ENCODE measurements at places on chromosomes 16 and 17. TPM values are rescaled to one million over a fixed set of nuclear protein-coding genes. Genes with fewer than 3 reads are reported as not detected.

Gene DCXR
- 144 TPM for polyA plus RNA-seq

Gene KCNH6
- polyA plus RNA-seq, result 1.7 TPM

Gene TP53TG3C
- 0.65 TPM for polyA plus RNA-seq

Gene GRB2
- 167 TPM for polyA plus RNA-seq

Gene CPNE7
- polyA plus RNA-seq, result 49.2 TPM

- H3K4me3 ChIP-seq, result no peak overlapping the region
- DNase-seq, result no peak
- H3K27me3 ChIP-seq, result no peaks in the 10 kb centered on the region
- peaks cover 37% of the 10 kb centered on the region for H3K4me1 ChIP-seq
- H3K36me3 ChIP-seq, result peaks cover 8% of the 10 kb centered on the region
Measured at GRCh38 chr16:67243481-67243880, 3.8 kb downstream of the FHOD1 start.

DNA sequence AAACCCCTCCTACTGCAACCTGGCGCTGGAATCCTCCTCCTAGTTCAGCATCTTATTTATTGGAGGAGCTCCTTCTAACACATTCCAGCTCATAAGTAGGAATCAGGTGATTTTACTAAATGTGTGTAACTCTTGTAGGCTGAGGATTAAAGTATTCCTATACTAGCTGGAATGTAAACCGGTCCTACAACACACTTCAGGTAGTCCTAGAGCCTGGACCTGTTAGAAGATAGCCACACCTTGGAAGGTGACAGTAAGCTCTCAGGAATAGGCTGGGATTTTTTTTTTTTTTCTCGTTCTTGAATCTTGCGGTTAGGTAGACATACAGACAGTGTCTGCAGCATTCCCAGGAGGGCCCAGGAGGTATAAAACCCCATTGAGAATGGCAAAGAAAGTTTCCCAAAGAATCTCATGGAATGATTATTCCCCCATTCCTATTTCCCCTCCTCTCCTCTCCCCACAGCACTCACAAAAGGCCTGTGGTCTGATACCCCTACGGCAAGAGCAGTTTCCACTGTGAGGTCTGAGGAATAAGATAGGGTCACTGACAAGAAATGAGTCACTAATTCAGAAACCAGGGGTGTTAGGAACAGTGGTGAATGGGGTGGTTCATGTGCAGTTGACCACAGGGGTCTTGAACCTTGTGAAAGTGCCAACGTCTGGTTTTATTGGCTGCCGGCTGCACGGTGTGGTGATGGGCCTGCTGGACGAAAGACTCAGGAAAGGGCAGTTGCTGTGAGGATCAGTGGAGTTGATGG lies 267.1 kb downstream of the UTP18 start:
- H3K4me1 ChIP-seq, result no peaks in the 10 kb centered on the region
- DNase-seq, result no peak
- H3K27me3 ChIP-seq, result no peaks in the 10 kb centered on the region
- H3K27ac ChIP-seq, result no peak overlapping the region
- no peaks in the 10 kb centered on the region for H3K36me3 ChIP-seq

- no peak for DNase-seq
- H3K27ac ChIP-seq, result no peak overlapping the region
- no peaks in the 10 kb centered on the region for H3K4me1 ChIP-seq
- H3K4me3 ChIP-seq, result no peak overlapping the region
Measured at GRCh38 chr16:78297066-78297666, 197.7 kb downstream of the WWOX start.

- no peak overlapping the region for H3K27ac ChIP-seq
- DNase-seq, result no peak
- H3K27me3 ChIP-seq, result peaks cover 68% of the 10 kb centered on the region
- H3K4me3 ChIP-seq, result no peak overlapping the region
- peaks cover 57% of the 10 kb centered on the region for H3K4me1 ChIP-seq
- H3K36me3 ChIP-seq, result no peaks in the 10 kb centered on the region
Measured at GRCh38 chr17:68198931-68199836, 48.7 kb upstream of the AMZ2 start.

DNA sequence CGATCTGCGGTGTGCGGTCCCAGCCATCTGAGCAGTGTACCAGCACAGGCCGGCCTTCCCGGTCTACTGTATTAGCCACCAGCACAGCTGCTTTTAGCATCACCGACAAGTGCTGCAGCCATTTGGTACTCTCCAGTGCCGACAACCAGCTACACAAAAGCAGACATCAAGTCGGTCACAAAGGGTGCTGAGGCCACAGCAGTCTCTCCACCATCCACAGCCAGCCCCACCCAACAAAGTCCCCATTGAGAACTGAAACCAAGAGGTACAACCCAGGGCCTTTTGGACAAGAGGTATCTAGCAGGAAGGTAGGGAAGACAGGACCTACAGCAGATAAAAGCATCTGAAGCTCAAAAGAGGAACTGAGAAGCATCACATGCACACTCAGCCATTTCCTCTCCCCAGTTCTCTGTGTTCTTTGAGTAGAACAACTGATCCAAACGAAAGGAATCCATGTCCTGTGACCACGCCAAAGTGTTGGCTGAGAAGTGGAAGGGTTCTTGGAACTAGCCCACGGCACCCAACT lies 9.5 kb downstream of the MTMR4 start:
- no peaks in the 10 kb centered on the region for H3K4me1 ChIP-seq
- no peaks in the 10 kb centered on the region for H3K27me3 ChIP-seq
- no peak overlapping the region for H3K4me3 ChIP-seq
- H3K36me3 ChIP-seq, result peaks cover 86% of the 10 kb centered on the region

GRCh38 chr17:52938623-52939230 lies 780.2 kb upstream of the CA10 start:
- no peak for DNase-seq
- H3K4me3 ChIP-seq, result no peak overlapping the region
- H3K27ac ChIP-seq, result no peak overlapping the region
- H3K27me3 ChIP-seq, result no peaks in the 10 kb centered on the region

- no peak overlapping the region for H3K4me3 ChIP-seq
- no peaks in the 10 kb centered on the region for H3K36me3 ChIP-seq
- no peaks in the 10 kb centered on the region for H3K27me3 ChIP-seq
- DNase-seq, result no peak
- H3K27ac ChIP-seq, result no peak overlapping the region
Measured at GRCh38 chr17:74148446-74148845, 55.0 kb upstream of the RPL38 start.

DNA sequence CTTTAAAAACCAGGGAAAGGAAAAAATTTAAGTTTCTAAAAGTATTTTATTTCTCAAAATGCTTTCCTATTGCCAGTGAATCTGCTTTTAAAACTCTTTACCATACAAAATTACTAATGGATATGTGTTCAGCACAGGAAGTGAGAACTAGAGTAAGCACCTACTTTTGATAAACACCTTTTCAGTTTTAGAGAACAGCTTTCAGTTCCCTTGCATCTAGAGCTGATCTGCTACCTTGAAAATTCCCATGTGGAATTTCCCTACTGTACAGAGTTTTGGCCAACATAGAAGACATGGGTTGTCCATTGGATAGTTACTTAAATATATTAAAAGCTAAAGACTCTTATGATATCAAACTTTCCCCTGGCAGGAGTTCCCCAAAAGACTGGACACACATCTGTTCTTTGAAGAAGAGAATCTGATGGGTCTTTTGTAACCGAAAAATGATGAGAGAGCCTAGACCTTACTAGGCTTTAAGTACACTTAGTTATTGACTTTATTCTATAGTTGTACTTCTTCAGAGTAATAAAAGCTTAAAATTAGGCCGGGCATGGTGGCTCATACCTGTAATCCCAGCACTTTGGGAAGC lies 112.1 kb upstream of the CNTNAP4 start:
- H3K4me3 ChIP-seq, result no peak overlapping the region
- no peak for DNase-seq
- H3K27me3 ChIP-seq, result no peaks in the 10 kb centered on the region

GRCh38 chr17:42413464-42414040 lies 9.5 kb downstream of the CAVIN1 start:
- H3K4me1 ChIP-seq, result peaks cover 27% of the 10 kb centered on the region
- no peak overlapping the region for H3K4me3 ChIP-seq
- DNase-seq, result no peak
